Activated CD8-positive, alpha-beta memory T cell treated with anti-CD3 and anti-CD28 coated beads for 36 hours (primary cell): ENCODE measurements at places on chromosomes 1 and 21. TPM values are rescaled to one million over a fixed set of nuclear protein-coding genes. Genes with fewer than 3 reads are reported as not detected.

The S1PR1 gene
- total RNA-seq, result 84.0 TPM

The UBE2U gene
- total RNA-seq, result not detected

The OR2L13 gene
- total RNA-seq, result not detected

The S100A12 gene
- total RNA-seq, result not detected

The DTL gene
- 89.7 TPM for total RNA-seq

The NR0B2 gene
- not detected for total RNA-seq

The SIM2 gene
- total RNA-seq, result not detected

The GJB4 gene
- total RNA-seq, result not detected

The ITLN2 gene
- not detected for total RNA-seq

The POU3F1 gene
- total RNA-seq, result 0.08 TPM

The BSND gene
- total RNA-seq, result not detected

The TTLL7 gene
- 1.8 TPM for total RNA-seq

The COL9A2 gene
- total RNA-seq, result 4.9 TPM

The LCE6A gene
- not detected for total RNA-seq

The ADCY10 gene
- not detected for total RNA-seq

The ATP1A2 gene
- total RNA-seq, result not detected

The C1orf216 gene
- 20.4 TPM for total RNA-seq

The PYHIN1 gene
- 14.3 TPM for total RNA-seq

The UBL4B gene
- total RNA-seq, result not detected

The H6PD gene
- 6.5 TPM for total RNA-seq

The SELENBP1 gene
- not detected for total RNA-seq

The GBP2 gene
- 197 TPM for total RNA-seq
